Fibroblast of the conjunctiva (primary cell): ENCODE measurements at places on chromosomes 5 and 9.

DNA sequence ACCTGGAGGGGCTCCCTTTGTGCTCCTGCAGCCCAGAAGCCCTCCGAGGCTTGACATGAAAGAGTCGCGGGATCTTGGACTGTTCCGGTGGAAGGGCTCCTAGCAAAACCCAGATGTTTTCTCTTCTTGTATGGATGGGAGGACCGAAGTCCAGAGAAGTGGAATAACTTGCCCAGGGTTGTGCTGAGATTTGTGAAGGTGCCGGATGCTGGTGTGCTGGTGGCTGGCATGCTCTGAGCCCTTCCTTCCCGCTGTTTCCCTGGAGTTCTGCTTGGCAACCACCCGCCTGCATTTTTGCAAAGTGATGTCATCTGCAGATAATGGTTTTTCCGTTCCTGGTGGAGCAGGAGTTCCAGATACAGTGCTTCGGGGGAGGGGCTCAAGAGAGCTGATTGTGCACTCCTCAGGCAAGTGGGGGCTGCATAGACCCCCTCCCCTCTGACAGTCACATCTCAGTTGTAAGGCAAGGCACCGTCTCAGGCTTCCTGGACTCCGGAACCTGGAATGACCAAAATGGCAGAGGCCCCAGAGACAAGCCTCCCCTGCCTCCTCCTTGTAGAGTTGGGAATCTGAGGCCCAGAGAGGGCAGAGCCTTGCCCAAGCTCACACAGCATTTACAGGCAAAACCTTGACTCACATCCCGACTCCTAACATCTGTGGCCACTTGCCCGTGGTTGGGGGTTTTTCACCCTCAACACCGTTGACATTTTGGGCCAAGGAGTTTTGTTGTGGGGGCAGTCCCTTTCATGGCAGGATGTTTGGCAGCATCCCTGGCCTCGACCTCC, 157.0 kb downstream of the RGS3 start:
- DNase-seq = peak; percentile 68

DNA sequence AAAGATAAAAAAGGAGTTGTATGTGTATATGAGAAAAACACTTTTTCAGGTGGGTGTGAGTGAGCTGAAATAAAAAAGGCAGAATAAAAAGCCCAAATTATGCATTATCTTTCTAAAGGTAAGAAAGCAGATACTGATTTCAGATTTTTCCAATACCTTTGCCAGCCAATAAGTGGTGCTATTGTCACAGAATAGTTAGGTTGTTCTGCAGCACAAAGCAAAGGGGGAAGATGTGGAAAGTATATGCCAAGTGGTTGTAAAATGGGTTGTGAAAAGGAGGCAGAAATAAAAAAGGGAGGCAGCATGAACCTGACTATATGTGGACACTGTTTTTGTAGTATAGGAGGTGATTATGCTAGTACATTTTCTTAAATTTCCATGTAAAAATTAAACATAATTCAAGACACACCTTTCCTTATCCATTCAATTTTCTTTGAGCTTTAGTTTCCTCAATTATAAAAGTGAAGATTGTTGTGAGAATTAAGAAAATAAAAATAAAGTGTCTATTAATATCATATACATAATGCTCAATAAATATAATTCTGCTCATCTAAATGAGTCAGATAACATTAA, 106.7 kb downstream of the SMIM15 start:
- DNase-seq = peak; percentile 53

DNA sequence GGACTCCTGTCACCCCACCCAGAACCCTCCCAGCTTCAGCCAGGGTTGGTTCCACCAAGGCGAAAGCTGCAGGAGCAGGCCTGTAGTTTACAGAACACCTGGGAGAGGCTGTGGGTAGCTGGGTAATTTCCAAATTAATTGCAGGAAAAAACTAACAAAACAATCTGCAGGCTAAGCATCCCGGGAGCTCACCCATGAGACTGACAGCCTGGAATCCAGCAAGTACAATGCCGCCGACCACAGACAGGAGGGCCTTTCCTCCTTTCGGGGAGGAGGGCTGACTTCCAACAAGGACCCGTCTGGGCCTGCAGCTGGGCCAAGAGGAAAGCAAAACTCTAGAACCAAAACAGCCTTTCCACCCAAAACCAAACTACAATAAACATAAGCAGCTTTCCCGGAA, 10.3 kb downstream of the FOXE1 start:
- DNase-seq = no peak

GRCh38 chr5:130885027-130885426, 280.0 kb downstream of the HINT1 start:
- no peak for DNase-seq

DNA sequence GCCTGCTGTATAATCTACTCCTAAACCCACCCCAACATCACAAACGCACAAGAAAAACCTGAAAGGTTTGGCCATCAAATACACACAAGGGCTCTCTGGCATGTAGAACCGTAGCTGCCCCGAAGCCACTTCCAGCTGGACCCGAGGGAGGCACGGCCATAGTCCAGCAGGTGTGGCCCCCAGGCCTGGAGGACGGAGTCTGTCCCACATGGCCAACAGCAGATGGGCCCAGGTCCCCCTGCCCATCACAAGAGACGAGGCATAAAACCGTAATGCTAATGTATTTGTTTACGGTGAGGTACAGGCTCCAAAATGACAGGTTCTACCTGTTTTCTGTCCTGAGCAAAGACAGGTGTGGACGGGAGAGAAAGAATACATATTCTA, 234.2 kb downstream of the SYK start:
- no peak for DNase-seq

- DNase-seq = no peak
These were observed 5.1 kb downstream of the MRPS2 start for GRCh38 chr9:135505406-135506187.
